ENCODE measurements at places on chromosomes 2 and 18.

GRCh38 chr2:75002007-75002406 lies 43.6 kb downstream of the POLE4 start:
- no peak for DNase-seq

- DNase-seq, result no peak
Measured at GRCh38 chr2:30078521-30078920, 68.3 kb upstream of the YPEL5 start.

DNA sequence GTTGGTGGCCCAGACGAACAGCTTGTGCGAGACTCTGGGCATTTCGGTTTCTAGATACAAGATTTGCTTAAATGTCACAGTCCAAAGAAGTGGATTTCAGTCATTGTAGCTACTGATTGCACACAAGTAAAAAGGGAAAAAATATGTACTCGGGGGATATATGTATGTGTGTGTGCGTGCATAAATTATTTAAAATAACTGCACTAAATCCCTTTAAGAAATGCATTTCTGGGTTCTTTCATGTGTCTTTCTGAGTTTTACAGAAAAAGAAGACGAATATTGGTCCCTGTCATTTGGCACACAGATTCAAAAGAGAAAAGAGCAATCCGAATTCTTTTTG lies 2.1 kb upstream of the EPHA4 start:
- no peak for DNase-seq

GRCh38 chr18:2903006-2903405 lies 56.2 kb downstream of the EMILIN2 start:
- DNase-seq, result no peak

- no peak for DNase-seq
Measured at GRCh38 chr18:46073474-46074331, 1.6 kb upstream of the PSTPIP2 start.

- no peak for DNase-seq
Measured at GRCh38 chr2:70141902-70142589, 48.8 kb downstream of the C2orf42 start.

GRCh38 chr2:25701801-25702200 lies 28.4 kb upstream of the DTNB start:
- no peak for DNase-seq

Measured in NK-92 treated with Interleukin-12 subunit alpha and Interleukin-12 subunit beta, amount 100 ng/mL, for 24 hours (cell line).